ENCODE measurements at places on chromosomes 16 and 17. TPM values are rescaled to one million over a fixed set of nuclear protein-coding genes. Genes with fewer than 3 reads are reported as not detected.

Gene OR1D5
- total RNA-seq = not detected

Gene ASPHD1
- total RNA-seq = 1.8 TPM

Gene TMEM107
- 8.8 TPM for total RNA-seq

Gene G6PC1
- total RNA-seq = not detected

Gene EDC4
- 45.7 TPM for total RNA-seq

Gene OR1D2
- total RNA-seq = not detected

Gene MYH2
- not detected for total RNA-seq

Gene CSH1
- total RNA-seq = not detected

Gene ZNF423
- total RNA-seq = 11.6 TPM

Gene CRYBA1
- total RNA-seq = not detected

Gene KCNH6
- total RNA-seq = not detected

Gene OTOP3
- total RNA-seq = not detected

Gene SNAI3
- not detected for total RNA-seq

Gene KAT8
- total RNA-seq = 31.8 TPM

Gene TMC7
- total RNA-seq = 1.1 TPM

Gene KRTAP1-5
- 31.8 TPM for total RNA-seq

Gene KRTAP9-4
- total RNA-seq = not detected

DNA sequence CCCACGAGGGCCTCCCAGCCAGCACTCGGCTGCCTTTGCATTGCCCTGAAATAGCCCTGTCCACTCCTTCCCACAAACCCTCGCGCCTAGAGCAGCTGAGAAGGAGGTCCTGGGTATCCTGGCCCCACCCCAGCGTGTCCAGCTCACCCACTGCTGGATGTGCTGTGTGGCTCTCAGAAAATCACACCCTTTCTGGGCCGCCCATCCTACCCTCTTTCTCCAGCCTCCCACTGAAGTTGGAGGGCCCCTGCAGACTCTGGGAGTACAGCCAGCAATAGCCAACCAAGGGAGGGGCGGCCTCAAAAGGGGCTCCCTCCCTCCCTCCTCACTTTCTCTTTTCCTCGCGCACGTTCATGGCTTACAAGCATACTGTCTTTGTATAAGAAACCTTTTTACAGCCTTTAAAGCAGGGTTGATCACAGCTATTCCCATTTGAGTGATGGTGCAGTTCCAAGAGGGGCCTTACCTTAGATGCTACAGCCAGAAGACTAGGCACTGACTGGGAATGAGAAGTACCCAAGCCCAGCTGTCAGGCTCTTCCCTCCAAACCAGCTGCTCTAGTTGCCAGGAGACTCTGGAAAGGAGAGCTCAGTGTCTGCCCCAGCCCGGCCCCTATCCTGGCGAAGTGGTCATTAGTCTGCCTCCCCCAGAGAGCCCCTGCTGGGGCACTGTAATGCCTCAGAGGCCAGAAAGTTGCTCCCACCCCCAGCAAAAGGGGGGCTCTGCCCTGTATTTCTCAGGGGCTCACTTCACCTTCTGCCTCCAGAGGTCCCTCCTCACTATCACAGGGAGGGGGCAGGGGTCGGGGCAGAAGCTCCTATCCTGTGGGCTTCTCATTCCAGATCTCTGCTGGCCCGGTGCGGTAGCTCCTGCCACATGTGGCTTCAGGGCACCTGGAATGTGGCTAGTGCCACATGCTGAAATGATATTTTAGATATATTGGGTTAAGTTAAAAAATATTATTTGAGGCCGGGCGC lies 38.1 kb downstream of the DCAKD start:
- DNase-seq = peak; percentile 93

- no peak for DNase-seq
Measured at GRCh38 chr16:48053418-48053745, 102.4 kb downstream of the ABCC12 start.

DNA sequence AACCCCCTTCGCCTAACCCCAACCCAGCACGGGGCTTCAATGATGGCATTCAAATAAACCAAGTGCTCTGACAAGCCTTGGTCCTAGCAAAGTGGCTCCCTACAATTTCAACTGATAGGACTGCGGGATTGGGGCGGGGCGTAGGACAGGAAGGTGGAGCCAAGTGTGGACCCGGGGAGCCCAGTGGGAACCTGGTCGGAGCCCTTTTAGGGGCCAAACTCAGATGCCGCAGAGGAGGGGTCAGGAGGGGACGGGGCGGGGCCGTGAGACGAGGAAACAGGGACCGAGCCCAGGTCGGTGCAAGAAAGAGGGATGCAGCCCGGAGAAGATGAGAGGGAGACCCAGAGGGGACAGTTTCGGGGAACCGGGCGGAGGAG lies 13.2 kb upstream of the CDIPT start:
- peak; percentile 67 for DNase-seq

GRCh38 chr17:28097901-28098300 lies 55.4 kb downstream of the NLK start:
- DNase-seq = no peak

GRCh38 chr16:27408012-27408601 lies 6.1 kb downstream of the IL21R start:
- peak; percentile 86 for DNase-seq

- peak; percentile 58 for DNase-seq
Measured at GRCh38 chr17:1559047-1560043, 3.2 kb downstream of the PITPNA start.

GRCh38 chr17:4807605-4808377 lies 839 bp downstream of the PLD2 start:
- DNase-seq = peak; percentile 94

DNA sequence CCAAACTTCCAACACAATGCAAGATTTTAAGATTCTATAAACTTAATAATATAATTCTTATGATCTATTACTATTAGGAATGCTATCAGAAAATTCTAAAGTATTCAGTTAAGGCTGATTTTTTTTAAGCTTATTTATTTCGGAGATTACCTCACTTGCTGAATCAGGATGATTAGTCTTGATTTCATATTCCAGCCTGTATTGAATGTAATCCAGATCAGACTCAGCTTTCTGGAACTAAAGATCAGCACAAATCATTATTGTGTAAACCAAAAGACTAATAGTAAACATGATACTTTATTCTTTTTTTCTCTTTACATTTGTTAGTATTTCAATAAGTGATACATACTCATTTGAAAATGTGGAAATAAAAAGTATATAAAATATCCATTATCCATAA lies 23.9 kb downstream of the SKA2 start:
- no peak for DNase-seq

- no peak for DNase-seq
Measured at GRCh38 chr16:4280625-4281024, 7.8 kb upstream of the TFAP4 start.

DNA sequence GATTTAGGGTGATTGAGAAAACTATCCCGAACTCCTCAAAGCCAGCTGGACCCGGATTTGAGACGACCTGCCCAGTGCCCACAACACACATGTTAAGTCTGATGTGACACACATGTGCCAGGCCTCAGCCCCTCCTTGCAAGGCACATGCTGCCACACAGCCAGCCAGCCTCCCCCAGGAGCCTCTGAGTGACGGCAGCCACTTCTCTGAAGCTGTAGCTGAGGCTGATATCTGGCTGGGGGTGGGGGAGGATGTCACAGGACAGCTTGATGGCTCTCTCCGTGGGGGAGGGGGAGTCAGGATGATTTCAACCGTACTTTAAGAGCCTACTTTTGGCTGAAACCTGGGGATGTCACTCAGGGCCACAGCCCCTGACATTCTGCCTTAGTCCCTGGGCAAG lies 40.9 kb downstream of the SRCIN1 start:
- DNase-seq = no peak

DNA sequence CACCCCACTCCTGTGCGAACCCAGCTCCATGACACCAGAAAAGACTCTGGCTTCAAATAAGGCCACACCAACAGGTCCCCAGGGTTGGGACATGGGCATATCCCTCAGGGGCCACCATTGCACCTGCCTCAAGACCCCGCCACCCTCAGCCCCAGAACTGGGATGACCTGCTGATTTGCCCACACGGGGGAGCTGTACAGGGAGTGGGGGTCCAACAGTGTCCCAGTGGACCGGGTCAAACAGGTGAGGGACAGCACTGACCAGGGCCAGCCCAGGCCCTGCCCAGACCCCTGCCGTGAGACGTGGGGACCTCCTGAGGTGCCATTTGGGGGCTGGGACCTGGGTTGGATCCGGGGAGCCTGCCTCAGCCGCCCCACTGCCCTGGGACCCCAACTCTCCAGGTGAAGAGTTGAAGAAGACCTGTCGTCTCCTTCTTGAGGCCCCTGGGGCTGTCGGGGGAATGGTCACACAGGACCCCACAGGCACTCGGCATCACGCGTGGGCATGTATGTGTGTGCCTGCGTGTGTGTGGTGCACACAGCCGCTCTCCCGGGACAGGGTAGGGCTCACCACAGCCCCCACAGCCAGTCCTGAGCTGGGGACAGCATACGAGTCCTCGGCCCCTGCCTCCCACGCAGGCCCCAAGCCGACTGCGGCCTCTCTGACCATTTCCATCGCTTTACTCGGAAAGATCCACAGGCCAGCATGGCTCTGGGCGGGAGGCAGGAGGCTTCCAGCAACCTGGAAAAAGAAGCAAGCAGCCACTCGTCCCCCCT lies 34.2 kb upstream of the ZNF469 start:
- peak; percentile 65 for DNase-seq

DNA sequence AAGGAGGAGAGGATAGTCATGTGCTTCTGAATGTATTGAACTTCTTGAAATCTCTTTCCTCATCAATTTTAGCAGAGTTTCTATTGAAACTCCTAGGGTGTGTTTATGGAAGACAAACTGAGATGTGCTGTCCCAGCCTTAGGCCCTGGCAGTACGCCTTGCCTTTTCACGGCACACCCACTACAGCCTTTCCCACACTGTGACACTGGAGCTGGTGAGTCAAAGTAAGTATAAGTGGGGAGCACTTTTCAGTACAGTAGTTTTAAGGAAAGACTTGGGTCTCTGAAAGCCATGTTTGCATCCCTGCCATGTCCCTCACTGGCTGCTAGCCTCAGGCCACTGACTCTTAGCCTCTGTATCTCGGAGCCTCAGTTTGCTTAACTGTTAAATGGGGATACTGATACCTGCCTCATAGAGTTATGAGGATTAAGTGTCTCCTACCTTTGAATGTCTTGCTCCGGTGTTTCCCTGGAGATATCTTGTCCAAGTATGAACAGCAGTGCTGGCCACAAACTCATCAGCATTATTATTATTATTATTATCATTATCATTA lies 144.7 kb upstream of the CRHR1 start:
- peak; percentile 62 for DNase-seq

DNA sequence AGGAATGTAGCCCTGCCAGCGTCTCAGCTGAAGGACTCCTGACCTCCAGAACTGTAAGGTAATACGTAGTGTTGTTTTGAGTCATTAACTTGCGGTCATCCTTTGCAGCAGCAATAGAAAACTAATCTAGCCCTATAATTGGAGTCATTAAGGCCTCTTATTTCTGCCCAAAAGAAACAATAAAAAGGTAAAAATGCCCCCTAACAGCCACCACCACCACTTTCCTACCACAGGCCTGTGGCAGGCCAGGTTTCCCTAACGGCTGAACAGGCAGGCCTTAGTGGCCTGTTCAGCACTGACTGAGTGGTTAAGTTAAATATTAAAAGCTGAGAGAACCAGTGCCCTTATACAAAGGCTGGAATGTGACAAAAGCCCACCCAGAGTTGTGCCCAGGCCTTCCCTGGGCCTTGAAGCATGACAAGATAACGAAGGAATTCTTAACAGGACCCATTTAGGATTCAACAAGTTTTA lies 286.5 kb upstream of the ERCC4 start:
- no peak for DNase-seq

GRCh38 chr17:76166168-76166567 lies 25.1 kb upstream of the FOXJ1 start:
- no peak for DNase-seq

- DNase-seq = no peak
Measured at GRCh38 chr17:78634154-78634553, 57.0 kb upstream of the DNAH17 start.

- DNase-seq = no peak
Measured at GRCh38 chr17:36612323-36612722, 10.9 kb downstream of the MRM1 start.

DNA sequence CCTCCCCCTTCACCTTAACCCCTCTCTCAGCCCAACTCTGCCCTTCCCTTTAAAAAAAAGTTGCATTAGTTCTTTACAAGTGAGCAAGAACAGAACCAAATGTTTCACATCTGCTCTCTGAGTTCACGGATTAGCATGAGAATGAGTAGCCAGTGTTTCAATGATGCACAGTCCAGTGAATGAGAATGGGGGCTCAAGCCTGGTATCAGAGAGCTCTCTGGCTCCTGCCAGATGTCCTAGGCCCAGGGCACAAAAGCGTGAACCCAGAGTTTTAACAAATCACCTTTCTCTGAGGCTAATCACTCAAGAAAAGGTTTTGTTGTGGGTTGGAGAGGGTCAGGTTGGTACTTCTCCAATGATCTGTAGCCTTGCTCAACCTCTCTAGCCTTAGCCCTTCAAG lies 41.5 kb upstream of the HS3ST3A1 start:
- DNase-seq = no peak

DNA sequence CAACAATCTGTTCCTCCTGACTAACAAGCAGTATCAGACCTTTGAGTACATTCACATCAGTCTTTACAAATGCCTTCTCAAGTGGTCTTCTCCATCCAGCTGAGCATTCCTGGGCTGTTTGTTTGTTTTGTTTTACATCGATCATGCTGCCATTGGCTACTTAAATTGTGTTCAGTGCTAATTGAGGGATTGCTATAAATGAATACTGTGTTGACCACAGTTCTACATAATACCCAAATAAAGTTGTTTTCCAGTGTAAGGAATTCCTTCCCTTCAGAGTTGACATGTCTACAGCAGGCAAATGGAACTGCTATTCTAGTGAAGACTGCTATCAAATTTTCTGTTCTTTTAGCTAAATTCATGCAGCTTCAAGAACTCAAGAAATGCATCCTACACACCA lies 3.2 kb downstream of the CDH8 start:
- no peak for DNase-seq

DNA sequence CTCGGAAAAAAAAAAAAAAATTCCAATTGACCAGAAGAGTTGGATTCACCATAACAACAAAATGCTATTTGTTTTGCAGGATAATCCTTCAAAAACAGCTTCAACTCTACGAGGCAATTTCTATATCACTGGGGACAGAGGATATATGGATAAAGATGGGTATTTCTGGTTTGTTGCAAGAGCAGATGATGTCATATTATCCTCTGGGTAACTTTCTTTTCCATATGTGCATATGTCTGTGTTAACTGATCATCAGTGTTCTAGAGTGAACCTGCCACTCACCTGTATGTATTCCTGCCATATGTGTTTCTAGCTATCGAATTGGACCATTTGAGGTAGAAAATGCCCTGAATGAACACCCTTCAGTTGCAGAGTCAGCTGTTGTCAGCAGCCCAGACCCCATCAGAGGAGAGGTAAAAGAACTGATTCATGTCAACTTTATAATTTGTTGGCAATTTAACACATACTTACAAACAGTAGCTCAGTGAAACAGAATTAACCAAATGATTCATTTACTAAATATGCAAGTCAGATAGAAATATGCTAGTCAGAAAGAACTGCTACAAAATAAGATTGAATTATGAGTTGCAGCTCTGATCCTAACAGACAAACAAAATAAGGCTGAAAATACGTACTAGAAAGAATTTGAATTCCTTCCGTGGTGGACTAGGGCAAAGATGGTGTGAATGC lies 14.2 kb downstream of the ERI2 start:
- DNase-seq = no peak

- DNase-seq = peak; percentile 63
Measured at GRCh38 chr16:30185683-30186421, 2.5 kb downstream of the CORO1A start.

Data from osteoblast (primary cell).